ENCODE measurements at places on chromosomes 2 and 18.

- DNase-seq: peak; percentile 60
Measured at GRCh38 chr2:233912691-233913423, 4.3 kb upstream of the TRPM8 start.

- peak; percentile 55 for DNase-seq
Measured at GRCh38 chr2:112661656-112662305, 16.0 kb downstream of the SLC20A1 start.

GRCh38 chr18:50338715-50339114 is 36.1 kb upstream of the SKA1 start:
- DNase-seq: no peak

- no peak for DNase-seq
Measured at GRCh38 chr2:31526946-31527732, 53.6 kb downstream of the SRD5A2 start.

DNA sequence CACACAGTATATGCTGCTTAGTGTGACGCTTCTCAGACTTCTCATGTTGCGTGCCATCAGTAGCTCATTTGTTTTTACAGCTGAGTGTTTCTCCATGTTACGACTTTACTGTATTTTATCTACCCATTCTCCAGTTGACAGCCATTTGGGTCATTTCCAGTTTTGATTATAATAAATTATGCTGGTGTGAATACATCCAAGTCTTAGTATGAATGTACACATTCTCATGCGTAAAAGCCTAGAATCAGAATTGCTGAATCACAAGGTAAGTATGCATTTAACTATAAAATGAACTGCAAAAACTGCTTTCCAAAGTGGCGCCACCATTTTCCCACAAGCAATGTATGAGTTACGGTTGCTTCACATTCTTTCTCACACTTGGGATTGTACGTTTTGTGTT is 184.2 kb upstream of the SLC35G4 start:
- no peak for DNase-seq

DNA sequence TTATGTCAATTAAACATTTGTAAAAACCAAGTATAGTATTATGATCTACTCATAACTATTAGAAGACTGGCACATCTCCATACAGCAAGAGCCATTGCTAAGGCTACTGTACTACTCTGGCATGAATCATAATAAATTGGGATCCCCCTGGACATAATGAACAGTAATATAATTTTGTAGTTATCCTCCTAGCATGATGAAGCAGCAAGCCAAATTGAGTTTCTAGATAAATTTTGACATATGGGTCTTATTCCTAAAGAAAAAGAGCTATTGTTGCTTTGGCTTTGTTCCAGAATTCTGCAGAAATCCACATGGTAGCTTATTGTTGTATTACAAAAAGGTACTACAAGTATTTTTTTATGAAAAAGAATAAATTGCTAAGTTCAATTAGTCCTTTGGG is 204.3 kb downstream of the CAMKMT start:
- no peak for DNase-seq

- peak; percentile 57 for DNase-seq
Measured at GRCh38 chr2:68367953-68368653, 3.0 kb downstream of the PLEK start.

GRCh38 chr18:2589345-2590068 is 18.1 kb downstream of the NDC80 start:
- peak; percentile 81 for DNase-seq

DNA sequence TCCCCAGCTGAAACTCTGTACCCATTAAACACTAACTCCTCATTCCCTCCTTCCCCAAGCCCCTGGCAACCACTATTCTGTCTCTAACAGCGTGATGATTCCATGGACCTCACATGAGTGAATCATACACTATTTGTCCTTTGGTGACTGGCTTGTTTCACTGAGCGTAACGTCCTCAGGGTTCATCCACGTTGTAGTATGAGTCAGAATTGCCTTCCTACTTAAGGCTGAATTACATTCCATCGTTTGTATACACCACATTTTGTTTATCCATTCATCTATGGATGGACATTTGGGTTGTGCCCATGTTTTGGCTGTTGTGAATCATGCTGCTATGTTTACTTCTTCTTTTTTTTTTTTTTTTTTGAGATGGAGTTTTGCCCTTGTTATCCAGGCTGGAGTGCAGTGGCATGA is 19.6 kb upstream of the CABLES1 start:
- DNase-seq: peak; percentile 94

GRCh38 chr18:55141318-55141717 is 182.1 kb upstream of the CCDC68 start:
- DNase-seq: no peak

DNA sequence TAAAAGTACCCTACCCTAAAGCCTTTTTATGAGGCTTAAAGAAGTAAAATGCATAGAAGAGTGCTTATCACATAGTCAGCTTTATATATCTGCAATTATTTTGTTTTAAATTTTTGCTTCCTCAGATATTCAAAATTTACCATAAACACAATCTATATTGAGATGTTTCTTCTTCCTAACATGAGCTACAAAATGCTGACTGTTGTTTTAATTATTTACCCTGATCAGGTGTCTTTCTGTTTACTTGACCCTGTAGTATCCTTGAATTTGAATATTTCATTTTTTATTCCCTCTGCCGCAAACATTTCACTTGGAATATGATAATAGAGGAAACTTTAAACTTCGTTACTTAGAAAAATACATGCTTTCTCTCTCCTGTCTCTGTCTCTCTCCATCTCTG is 147.9 kb downstream of the TMX3 start:
- DNase-seq: no peak

DNA sequence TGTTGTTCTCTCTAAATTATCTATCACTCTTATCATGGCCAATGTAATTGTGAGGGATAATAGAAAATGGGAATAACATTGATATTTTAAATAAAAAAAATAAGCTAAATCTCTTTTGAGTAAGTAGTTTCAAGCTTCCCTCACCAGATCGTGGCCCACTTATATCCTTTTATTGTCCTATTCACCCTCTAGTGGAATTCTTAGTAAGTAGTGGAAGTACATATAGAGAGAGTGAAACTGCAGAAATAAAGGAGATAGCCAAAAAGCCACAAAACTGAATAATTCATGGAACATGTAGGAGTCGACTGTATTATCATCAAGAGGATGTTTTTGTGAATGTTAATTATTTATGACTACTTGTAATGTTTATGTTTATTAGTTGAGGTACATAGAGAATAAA is 66.1 kb upstream of the DTNA start:
- no peak for DNase-seq

DNA sequence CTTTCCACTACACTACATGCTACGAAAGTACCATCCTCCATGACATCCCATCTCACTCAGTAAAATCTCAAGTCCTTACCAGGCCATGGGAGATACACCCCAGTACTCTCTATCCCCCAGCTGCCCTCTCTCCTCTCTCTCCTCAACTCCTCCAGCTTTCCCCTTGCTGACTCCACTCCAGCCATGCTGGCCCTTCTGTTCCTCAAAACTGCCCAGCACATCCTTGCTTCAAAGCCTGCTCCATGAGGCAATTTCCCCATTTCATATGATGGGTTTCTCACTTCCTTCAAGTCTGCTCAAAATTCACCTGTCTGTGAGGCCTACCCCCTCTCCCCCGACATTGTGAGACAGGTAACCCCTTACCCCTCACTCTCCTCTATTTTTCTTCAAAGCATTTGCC is 8.6 kb downstream of the CHN1 start:
- DNase-seq: no peak

- no peak for DNase-seq
Measured at GRCh38 chr2:56684327-56684726, 500.5 kb downstream of the CCDC85A start.

DNA sequence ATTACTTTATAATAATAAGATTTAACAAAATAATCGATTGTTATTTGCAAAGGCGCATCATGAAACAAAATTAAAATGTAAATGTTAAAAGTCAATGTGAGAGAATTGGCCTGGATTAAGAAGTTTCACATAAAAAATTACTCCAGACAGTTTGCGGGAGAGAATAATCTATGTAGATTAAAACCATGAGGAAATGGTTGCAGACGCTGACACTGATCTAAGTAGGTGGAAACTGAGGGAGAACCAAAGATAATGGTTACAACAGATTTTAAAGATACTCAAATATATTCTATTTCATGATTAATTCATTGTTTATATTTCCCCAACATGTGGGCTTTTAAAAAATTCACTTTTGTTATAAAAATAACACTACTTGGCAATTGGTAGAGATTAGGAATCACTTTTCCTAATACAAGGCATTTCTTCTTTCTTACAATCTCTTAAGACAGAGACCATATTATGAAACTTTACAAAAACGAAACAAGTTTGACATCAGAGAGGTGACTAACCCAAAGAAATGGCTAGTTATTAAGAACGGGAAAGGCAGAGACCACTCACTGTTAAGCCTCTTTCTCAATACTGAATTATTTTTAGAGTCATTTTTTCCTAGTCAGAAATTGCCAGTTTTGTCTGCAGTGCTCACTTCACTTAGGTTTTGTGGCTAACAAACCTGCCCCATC is 1.6 kb downstream of the KANSL1L start:
- peak; percentile 77 for DNase-seq

DNA sequence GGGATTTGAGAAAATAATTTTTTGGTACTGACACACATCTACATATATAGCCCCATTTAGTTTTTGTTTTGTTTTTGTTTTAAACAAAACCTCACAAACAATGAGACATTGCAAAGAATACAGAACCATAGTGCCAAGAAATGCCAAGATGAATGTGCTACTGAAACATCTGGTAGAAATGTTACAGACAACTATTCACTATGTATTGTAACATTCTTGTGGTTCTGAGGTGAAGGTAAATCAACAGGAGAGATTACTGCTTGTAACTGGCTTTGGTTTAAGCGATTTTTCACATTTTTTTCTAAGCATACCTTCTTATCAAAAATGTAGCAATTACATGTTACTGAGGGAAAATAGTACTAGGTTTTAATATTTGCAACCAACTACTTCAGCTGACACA is 281.3 kb downstream of the ZNF804A start:
- DNase-seq: no peak

DNA sequence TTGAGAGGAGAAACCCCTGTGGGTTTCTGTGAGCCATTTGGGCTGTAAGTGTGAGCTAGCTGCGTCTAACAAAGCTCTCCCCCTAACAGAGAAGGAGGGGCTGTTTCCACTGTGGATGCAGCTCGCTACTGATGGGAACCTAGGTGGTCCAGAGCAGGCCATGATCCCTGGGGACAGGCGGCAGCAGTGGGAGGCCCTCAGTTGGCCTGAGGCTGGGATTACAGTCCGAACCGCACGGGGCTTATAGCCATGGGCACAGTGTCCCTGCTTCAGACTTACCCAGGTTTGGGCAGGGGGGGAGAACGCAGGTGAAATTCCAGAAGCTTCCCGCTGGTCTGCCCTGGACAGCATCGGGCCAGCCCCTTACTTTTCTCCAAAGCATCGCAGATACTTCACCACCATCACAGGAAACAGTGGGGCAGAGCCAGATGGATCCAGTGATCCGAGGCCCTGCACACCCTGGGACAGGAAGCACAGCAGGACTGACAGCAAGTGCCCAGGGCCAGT is 139.4 kb downstream of the SEPTIN10 start:
- no peak for DNase-seq

DNA sequence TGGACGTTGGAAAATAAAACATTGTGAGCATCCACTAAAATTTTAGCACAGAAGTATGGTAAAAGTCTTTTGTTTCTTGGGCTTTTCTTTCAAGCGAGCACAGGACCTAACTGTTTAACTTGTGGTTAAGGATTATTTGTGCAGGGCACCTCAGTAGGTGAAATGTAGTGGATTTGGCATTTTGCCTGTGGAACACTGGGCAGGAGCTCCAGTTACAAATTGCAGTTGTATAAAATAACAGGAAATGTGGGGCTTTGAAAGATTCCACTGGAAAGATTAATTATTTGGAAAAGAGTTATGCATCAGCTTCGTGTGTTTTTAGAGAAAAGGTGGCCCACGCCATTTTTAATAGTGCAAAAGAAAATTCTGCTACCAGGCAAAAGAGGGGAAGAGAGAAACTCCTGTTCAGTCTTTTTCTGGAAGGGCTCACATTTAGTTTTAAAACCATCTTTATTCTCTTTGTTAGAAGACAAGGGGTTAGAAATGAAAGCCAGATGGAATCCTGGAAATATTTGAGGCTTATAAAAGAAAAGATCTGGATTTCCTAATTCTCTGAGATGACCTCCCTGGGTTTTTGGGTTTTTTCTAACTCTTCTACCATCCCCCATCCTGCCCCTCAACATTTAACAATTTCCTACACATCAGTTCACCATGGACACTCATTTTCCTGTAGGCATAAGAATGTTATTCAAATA is 144.3 kb upstream of the SERTAD2 start:
- DNase-seq: peak; percentile 47

GRCh38 chr2:240664622-240665021 is 18.1 kb downstream of the AQP12B start:
- DNase-seq: no peak
